Sigmoid colon (tissue), 7 donors: ENCODE measurements at places on chromosomes 7 and 10. TPM values are rescaled to one million over a fixed set of nuclear protein-coding genes. Genes with fewer than 3 reads are reported as not detected.

TMEM130 gene
- not detected for polyA plus RNA-seq

PIP gene
- not detected for polyA plus RNA-seq

IL6 gene
- 5.3 TPM for polyA plus RNA-seq

CREB5 gene
- polyA plus RNA-seq, result 0.80 TPM

MRPS16 gene
- 82.7 TPM for polyA plus RNA-seq

ZNF800 gene
- 6.0 TPM for polyA plus RNA-seq

ATP5F1C gene
- 718 TPM for polyA plus RNA-seq

RBP4 gene
- polyA plus RNA-seq, result 4.2 TPM

BLNK gene
- 9.6 TPM for polyA plus RNA-seq

HOXA5 gene
- polyA plus RNA-seq, result 7.8 TPM

PTPN20 gene
- 1.6 TPM for polyA plus RNA-seq

MRPS17 gene
- polyA plus RNA-seq, result 13.2 TPM

COL1A2 gene
- 19.2 TPM for polyA plus RNA-seq

SPDYE11 gene
- not detected for polyA plus RNA-seq

PLCE1 gene
- polyA plus RNA-seq, result 12.4 TPM

TET1 gene
- 0.41 TPM for polyA plus RNA-seq

CYP2C8 gene
- not detected for polyA plus RNA-seq

PDE6C gene
- not detected for polyA plus RNA-seq

NACAD gene
- polyA plus RNA-seq, result 0.60 TPM
